ENCODE measurements at places on chromosomes 4 and X.

DNA sequence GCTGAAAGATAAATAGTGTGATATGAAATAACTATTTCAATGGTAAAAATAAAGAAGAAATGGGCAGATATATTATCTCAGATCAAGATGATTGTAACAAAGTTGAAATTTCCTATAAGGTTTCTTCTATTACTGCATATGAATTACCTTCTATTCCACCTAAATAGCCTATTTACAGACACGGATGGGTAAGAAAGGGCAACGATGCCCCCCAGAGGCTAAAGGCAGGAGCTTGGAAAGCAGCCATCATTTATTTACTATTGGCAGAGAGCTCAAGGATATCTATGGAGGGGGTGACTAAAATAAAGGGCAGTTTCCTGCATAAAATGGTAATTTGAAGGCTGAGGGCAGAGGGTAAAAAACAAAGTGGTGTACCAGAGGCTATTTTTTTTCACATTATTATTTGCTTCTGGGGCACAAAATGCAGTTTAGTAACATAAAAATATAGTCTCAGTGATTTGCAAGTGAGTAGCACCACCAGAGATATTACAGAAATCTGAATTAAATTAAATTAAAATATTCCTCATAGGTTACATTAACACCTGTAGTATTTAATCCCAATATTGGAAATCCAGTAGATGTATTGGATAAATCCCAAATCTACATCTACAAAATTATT, 123.1 kb downstream of the BTC start:
- peak; percentile 49 for DNase-seq

GRCh38 chr4:167602157-167602556, 367.9 kb upstream of the SPOCK3 start:
- DNase-seq = no peak

- DNase-seq = no peak
Observed at GRCh38 chr4:101685126-101685525, 105.4 kb upstream of the BANK1 start.

- peak; percentile 17 for DNase-seq
Observed at GRCh38 chr4:92636038-92636806, 332.5 kb downstream of the GRID2 start.

DNA sequence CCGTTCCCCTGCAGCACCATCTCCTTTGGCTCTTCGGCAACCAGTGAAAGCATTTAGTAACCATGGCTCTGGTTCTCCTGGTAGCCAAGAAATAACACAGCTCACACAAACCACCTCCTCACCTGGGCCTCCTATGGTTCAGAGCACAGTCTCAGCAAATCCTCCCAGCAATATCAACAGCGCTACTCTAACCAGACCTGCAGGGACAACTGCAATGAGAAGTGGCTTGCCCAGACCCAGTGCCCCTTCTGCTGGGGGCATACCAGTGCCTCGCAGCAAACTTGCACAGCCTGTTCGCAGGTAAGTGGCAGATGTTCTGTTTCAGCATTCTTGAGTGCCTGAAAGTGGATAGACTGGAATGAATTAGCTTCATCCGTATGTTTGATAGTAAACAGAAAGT, 63.0 kb upstream of the SLC10A4 start:
- no peak for DNase-seq
